Lower lobe of right lung (tissue), 2 donors: ENCODE measurements at places on chromosomes 4 and X.

- H3K4me3 ChIP-seq, result peak within 1 kb of the TSS; percentile 42
- no peak within 1 kb of the TSS for H3K27ac ChIP-seq
- DNase-seq, result no peak
Measured at GRCh38 chr4:80196922-80197573, at the start of gene PRDM8. Gene PRDM8 (plus strand): TSS chr4:80197503. CDS start chr4:80200081, 2,578 bp downstream.

GRCh38 chrX:136574548-136574947, 42.5 kb downstream of the VGLL1 start:
- no peaks in the 10 kb centered on the region for H3K4me1 ChIP-seq
- no peak overlapping the region for H3K4me3 ChIP-seq

DNA sequence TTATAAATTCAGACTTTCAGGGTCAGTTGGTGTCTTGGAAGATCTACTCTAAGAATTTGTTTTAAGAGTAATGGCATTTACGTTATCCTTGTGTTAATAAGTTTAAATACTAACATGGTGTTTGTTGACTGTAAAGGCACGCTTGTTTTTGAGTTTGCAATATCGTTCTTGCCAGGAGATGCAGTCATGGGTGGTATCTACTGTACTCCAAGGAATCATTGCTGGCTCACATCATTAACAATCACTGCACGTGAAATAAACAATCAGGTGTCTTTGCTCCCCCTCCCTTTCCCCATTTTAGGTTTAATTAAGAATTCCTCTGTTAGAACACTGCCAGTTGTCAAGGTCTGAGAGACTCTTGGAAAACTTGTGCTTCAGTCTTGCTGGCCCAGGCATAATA, 1.6 kb downstream of the HHIP start:
- peak overlapping the region; percentile 55 for H3K4me3 ChIP-seq
- no peaks in the 10 kb centered on the region for H3K36me3 ChIP-seq
- peaks cover 13% of the 10 kb centered on the region for H3K4me1 ChIP-seq
- DNase-seq, result no peak
- H3K27ac ChIP-seq, result no peak overlapping the region

GRCh38 chr4:124484008-124484407, 228.5 kb downstream of the ANKRD50 start:
- no peak for DNase-seq
- no peak overlapping the region for H3K4me3 ChIP-seq
- H3K27ac ChIP-seq, result no peak overlapping the region
- no peaks in the 10 kb centered on the region for H3K36me3 ChIP-seq

- no peak overlapping the region for H3K27ac ChIP-seq
- H3K36me3 ChIP-seq, result no peaks in the 10 kb centered on the region
- no peak overlapping the region for H3K4me3 ChIP-seq
- peaks cover 46% of the 10 kb centered on the region for H3K27me3 ChIP-seq
- DNase-seq, result no peak
Measured at GRCh38 chr4:41885456-41885855, 49.8 kb upstream of the TMEM33 start.
